OCI-LY7 (cell line): ENCODE measurements at places on chromosomes 1 and 21.
A peak's percentile ranks its signal among the peaks of the same experiment; 100 is the strongest.

DNA sequence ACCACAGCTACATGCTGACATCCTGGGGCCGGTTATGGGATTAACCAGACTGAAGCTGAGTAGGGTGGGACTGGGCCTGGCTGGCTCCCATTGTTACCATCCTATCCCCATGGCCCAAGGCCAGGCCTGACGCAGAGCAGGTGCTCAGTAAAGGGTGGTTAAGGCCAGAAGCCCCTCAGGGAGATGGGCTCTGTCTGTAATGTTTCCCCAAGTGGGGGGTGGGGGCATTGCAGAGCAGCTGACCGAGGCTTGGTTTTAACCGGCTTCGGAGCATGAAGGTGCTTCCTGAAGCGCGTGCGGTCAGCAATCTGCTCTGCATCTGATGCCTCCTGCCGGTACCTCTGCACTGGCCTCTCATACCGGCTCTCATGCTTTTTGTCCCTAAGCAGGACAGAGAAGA is 83.4 kb upstream of the ACTL8 start:
- peak; percentile 88 for DNase-seq

DNA sequence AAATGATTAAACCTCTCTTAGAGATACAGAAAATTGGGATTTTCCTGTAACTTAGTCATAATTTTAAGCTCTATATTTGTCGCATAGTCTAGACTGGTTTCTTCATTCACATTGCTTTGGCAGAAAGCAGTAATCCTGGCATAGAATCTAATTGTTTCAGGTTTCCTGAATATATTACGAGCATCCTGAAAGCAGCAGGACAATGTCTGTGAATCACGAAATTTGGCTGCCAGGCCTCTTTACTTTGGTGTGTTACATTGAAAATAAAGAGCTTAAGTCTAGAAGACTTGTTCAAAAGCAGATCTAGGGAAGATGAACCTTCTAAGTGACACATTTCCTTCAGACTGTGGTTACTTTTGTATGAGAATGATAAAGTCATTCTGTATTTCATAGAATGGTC is 72.2 kb downstream of the TDRD5 start:
- no peak for DNase-seq

GRCh38 chr1:229535230-229535629 is 23.3 kb downstream of the ABCB10 start:
- DNase-seq = no peak

GRCh38 chr1:50595874-50596273 is 172.6 kb upstream of the DMRTA2 start:
- no peak for DNase-seq

- no peak for DNase-seq
Observed at GRCh38 chr1:247500865-247501264, 35.4 kb downstream of the OR2C3 start.

DNA sequence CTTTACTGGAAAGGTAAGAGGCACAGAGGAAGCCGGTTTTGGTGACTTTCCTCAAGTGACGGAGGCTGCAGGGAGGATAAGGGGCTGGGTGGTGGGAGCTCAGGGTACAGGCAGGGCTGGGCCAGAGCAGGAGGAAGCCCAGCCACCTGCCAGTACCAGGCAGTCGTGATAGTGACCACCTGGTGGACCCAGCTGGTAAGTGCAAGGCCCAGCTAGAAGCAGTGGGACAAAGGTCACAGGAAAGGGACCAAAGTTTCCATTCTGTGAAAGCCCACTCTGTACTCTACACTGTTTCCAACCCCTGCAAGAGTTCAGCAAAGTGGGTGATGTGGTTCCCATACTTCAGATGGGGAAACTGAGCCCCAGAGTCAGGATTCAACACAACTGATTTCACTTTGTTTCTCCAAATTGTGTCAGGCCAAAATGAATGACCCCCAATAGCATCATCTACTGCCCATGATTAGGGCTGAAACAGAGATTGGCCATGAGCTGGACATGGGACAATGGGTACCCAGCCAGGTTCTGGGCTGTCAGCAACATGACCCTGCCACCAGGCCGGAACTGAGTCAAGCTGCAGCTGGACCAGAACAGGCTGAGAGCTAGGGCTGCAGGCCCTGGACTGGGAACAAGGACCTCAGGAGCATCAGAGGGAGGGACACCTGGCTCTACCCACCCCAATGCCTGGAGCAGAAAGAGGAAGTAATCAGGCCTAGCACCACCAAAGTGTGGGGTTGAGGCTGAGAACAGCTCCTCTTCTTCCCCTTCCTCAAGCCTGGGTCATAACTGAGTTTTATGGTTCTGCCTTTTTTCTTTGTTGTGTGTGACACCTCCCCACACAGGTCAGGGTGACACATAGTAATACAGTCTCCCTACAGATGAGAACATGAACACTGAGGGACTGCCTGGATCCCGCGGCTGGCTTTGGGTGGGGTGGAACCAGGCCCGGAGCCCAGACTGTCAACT is 50.2 kb downstream of the KCNN3 start:
- peak; percentile 65 for DNase-seq

GRCh38 chr21:34533938-34534337 is 21.9 kb upstream of the KCNE1 start:
- DNase-seq = no peak

DNA sequence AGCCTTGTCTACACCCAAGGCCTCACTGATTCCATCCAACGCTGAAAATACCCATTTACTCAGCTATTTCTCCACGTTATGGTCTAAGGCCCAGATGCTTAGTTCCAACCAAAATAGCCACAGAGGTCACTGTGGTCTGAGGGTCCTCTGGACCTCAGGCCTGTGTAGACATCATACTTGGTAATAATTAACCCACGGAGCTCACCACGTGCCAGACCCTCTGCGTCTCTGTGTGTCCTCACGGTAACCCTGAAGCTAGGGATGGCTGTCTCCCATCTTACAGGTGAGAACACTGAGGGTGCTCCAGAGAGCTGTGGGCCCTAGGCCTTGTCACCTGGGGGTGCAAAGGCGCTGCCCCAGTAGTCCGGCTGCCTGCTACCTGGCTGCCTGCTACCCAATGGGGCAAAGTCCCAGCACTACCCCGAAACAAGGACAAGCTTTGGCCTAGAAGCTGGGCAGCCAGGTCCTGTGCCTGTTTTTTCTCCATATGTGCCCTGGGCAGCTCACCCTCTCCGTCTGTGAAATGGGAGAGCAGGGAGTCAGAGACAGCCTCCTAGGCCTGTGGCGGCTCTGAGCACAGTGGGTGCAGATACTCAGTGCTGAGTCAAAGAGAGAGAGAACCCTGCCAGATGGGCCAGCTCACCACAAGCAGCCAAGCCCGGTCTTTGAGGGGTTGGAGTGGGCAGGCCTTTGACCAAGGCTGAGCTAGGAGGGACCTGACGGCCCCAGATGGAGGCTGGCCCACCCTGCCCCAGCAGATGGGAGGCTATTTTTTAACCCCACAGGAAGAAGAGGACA is 17.0 kb upstream of the RUNX3 start:
- no peak for DNase-seq

DNA sequence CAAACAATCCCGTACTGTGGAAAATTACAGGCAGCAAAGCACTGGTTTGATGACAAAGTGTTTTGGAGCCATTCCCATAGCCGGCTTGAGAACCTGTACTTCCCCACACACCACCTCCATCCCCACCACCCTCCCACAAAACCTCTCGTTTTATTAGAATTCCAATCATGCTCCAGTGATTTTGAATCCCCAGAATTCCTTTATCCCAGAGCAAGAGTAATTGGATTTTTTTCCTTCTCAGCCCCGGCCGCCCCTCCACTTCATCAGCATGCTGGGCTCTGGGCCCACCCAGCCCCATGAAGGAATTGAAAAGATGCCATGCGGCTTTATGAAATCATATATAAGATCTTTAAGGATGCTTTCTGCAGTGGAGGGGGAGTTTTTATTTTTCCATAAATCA is 136.6 kb downstream of the OMA1 start:
- no peak for DNase-seq

DNA sequence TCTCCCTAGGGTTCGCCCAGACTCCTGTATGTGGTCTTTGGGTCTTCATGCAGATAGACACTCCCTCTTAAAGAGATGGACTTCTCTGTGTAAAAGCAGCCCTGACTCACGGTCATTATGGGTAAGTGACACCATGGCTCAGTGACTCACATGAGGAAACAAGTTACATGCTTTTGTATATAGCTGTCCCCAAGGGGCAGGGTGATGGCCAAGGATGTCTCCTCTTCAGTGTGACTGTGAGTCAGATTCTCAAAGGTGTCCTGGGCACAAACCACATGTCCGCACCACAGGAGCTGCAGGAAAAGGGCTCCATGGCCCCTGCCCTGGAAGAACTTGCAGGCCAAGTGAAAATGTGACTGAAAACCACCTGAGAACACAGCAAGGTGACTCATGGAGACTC is 380.4 kb downstream of the NPHP4 start:
- DNase-seq = no peak

- DNase-seq = no peak
Observed at GRCh38 chr1:196180847-196181593, 427.2 kb downstream of the KCNT2 start.

- DNase-seq = no peak
Observed at GRCh38 chr1:230249695-230250480, 176.2 kb downstream of the PGBD5 start.

DNA sequence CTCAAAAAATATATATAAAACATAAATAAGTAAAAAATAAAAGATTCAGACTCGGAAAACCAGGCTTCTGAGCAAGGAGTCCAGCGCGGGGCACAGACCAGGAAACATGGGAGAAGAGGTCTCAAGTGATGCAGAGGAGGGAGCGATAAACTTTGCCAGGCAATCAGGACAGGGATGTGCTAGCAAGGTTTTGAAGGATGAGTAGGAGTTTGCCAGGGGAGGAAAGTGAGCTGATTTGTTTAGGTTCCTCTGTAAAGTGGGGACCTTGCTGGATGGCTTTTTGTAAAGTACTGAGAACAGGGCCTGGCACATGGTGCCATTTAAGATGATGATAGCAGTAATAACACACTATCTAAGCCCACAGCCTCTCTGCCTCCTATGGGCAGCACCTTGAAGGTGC is 86.1 kb downstream of the SPSB1 start:
- no peak for DNase-seq

DNA sequence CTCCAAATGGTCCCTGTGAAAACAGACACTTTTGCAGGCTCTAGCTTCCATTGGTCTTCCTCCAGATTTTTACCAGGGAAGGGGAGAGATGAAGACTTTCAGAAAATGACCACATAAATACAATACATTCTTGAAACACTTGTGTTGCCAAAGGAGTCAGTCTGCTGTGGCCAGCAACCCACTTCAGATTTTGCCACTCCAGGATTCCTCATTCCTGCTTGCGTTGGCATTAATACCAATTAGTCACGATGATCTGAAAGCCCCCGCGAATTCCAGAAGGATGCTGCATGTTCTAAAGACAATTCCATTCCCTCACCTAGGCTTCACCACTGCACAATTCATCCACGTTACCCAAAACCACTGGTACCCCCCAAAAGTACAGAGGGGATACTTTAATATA is 7.9 kb upstream of the BACE2 start:
- no peak for DNase-seq

DNA sequence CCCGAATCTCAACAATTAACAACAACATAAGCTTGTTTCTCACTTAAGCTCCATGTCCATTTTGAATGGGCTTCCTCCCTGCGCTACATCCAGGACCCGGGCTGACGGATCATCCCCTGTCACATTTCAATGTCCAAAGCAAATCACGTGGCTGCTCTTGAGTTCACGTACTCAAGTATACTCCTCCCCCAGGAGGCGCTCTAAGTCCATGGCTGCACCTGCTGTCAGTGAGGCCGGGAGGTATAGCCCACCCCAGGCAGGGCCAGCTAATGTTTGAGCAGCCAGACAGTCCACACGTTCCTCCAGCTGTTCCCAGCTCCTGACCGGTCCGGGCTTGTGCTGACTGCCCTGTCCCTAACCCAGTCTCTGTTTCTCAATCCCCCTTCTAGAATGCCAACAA is 220.8 kb downstream of the SLC35F3 start:
- DNase-seq = peak; percentile 11

DNA sequence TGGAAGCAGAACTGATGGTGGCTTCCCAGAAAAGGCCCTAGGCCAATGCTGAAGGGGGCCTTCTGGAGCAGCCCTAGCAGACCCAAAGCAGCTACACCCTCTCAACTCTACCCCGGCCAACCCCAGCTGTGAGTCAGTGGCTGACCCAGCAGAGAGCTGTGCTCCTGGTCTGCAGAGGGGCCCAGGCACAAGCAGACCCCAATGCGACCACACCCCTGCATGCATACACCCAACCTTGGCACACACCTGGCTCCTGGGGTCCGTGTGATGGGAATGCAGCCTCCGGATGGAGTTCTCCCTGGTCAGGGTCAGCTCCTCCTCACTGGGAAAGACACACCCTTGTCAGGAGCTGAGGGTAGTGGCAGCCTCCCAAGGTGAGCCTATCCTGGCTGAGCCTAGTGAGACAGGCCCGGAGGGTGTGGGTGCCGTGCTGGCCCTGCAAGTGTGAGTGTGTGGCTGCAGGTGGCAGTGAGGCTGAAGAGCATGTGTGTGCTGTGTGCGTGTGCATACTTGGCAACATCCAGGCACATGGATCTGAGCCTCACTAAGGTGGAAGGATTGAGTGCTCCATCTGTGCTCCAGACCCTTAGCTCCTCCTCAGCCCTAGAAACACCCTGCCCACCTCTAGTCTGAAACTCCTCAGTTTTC is 3.9 kb upstream of the ARHGAP30 start:
- no peak for DNase-seq

DNA sequence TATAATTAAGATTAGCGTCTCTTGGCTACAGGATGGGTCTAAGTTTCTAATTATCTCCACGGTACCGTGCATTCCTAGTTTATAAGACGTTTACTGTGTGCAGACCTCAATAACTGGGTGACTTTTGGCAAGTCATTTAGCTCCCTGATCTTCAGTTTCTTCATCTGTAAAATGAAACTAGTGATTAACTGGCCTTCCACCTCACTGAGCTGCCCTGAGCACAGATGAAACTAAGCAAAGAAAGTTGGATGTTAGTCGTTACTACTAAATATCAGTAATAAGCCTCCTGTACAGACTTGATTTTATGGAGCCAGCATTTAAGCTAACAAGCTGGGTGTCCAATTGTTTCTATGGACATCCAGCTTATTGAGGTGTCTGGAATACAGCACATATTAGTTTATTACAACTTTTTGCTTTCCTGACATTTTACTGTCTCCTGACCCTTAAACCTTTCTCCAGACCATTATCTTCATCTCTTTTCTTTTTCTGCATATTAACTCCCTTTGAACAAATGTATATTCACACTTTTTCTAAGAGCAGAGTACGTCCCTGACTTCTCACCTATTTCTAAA is 1.1 kb downstream of the CR2 start:
- DNase-seq = no peak

- peak; percentile 56 for DNase-seq
Observed at GRCh38 chr1:86233403-86233802, 76.8 kb upstream of the COL24A1 start.

- DNase-seq = no peak
Observed at GRCh38 chr1:5716126-5716525, 276.1 kb downstream of the NPHP4 start.

DNA sequence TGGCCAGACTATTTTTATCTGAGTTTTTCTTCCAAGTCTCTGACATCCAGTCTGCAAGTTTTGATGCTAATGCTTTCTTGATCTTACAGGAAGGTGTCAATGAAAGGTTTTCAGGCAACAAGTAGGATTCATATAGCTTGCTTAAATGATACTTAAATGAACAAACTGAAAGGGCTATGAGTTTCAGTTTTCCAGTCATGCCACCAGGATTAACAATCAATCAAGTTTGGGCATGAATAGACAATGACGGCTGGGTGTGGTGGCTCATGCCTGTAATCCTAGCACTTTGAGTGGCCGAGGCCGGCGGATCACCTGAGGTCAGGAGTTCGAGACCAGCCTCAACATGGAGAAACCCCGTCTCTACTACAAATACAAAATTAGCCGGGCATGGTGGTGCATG is 34.3 kb upstream of the SLC16A1 start:
- no peak for DNase-seq
